ENCODE measurements at places on chromosomes 7 and 10. TPM values are rescaled to one million over a fixed set of nuclear protein-coding genes. Genes with fewer than 3 reads are reported as not detected.

- no peak overlapping the region for H3K4me3 ChIP-seq
- no peak for DNase-seq
- no peak overlapping the region for H3K27ac ChIP-seq
- no peaks in the 10 kb centered on the region for H3K4me1 ChIP-seq
Observed at GRCh38 chr7:116732788-116733694, 61.0 kb downstream of the MET start.

DNA sequence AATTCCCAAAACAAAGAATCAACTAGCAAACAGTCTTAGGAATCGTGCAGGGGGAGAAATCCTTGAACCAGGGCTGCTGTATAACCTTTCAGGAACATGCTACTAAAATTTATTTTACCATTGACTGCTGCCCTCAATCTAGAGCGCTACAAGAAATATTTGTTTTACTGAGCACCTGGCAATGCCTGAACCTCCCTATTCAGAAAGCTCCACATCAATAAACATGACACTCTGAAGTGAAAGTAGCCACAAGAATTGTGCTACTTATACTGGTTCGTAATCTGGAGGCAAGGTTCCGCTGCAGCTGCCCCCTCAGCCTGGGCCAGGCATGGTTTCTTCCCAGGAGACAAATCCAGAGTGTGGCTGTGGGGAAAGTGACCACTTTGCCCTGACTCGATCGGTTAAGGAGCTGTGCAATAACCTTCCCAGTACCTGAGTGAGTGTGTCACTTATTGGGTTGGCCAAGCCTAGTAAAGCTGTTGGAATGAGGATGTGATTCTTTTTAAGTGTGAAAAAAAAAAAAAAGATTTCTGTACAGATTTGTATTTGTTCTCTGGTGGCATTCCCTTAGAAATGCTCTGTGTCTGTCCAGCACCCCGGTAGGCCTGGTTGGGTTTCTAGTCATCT is 7.7 kb downstream of the VWA2 start:
- H3K27ac ChIP-seq: no peak overlapping the region
- H3K36me3 ChIP-seq: no peaks in the 10 kb centered on the region
- no peak for DNase-seq

DNA sequence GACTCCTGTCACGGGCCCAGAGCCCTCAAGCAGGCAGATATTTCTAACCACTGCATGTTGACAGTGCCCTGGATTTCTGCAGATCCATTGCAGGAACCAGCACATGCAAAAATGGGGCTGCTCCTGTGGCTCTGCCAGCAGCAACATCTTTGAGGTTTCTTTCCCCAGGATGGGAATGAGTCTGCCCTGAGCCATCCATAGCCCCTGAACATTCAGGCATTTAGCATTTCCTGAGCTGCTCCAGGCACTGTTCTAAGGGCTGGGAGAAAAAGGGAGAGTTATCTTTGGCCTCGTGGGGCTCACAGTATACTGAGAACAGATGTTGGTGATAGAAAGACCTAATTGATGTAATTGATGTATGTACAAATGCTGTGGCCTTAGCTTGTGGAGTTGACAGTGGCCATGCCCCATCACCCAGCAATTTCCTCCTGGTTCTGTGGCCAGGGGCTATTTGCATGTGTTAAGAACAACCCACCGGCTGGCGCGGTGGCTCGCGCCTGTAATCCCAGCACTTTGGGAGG is 66.0 kb upstream of the LRRC4 start:
- H3K4me1 ChIP-seq: peaks cover 9% of the 10 kb centered on the region
- H3K27ac ChIP-seq: no peak overlapping the region
- H3K27me3 ChIP-seq: no peaks in the 10 kb centered on the region
- H3K4me3 ChIP-seq: no peak overlapping the region
- H3K36me3 ChIP-seq: peaks cover 14% of the 10 kb centered on the region
- no peak for DNase-seq

DNA sequence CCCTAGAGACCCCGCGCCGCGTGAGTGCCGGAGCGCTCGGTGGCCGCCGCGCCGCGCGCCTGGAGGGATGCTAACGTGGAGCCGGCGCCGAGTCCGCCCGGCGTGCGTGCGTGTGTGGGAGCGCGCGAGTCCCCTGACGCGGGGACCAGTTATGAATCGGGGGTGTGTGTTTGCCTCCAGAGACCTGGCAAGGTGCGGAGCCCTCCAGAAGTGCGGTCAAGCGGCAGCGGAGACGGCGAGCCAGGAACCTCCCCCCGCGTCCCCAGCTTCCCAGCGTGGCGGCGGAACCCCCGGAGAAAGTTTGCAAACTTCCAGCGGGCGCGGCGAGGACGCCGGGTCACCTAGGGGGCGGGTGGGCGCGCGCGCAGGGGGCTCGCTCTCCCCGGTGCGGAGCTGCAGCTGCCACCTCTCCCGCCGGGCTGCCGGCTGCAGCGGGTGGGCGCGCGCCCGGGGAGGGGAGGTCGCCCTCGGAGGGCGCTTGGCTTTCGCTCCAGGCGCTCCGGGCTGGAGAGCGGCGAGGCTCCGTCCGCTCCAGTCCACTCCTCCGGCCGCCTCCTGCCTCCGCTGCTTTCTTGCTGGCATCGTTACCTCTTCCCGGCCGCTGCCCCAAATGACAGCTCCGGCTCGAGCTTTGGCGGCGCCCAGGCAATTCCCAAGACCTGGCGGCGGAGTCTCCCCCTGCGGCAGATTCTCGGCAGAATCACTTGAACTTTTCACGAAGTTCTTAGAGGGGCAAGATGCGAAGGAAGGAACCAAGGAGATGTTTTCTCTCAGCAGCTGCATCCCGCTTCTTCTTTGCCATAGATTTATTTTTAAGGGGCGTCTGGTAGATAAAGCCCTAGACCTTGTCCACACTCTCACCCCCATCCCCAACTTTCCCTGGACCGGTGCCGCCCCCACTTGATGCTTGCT is 2.3 kb upstream of the CREB5 start:
- DNase-seq: no peak
- H3K4me1 ChIP-seq: peaks cover 7% of the 10 kb centered on the region
- H3K27me3 ChIP-seq: peaks cover 26% of the 10 kb centered on the region
- no peak overlapping the region for H3K27ac ChIP-seq
- no peak overlapping the region for H3K4me3 ChIP-seq

FAM131B gene
- 2.8 TPM for total RNA-seq

All from CD8-positive, alpha-beta memory T cell (primary cell).